ENCODE measurements at places on chromosomes 4 and X.

DNA sequence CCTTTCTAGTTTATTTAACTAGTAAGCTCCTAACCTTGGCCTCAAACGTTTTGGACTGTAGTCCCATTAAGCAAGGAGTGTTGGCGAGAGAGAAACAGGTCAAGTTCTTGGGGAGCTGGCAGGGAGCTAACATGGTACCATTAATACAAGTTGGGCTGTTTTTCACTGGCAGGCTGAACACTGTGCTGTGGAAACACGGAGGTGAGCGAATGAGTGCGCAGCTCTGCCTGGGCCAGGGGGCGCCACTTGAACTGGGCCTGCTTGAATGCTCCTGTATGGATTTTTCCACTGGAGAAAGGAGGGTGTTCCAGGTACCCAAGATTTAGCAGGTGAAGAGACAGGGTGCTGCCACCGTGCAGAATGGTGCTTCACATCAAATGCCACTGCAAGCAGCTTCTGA lies 7.4 kb upstream of the SMS start:
- no peak for DNase-seq

DNA sequence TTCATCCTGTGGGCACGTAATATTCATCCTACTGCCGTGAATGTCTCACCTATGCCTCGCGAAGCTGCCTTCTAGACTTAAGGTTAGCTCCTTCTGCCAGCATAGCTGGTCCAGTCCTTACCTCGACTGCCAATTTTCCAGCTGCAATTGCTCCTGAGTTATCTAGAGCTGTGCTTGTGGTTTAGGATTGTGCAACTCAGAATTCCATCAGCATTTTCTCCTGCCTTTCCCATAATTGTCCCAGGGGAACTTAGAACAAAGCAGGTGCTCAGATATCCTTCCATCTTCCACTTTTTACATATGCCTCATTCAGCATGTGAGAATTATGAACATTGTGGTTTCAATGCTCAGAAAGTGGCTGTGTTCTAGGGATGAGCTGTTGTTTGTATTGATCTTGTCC lies 131.4 kb upstream of the ADGRL3 start:
- DNase-seq: peak; percentile 16

DNA sequence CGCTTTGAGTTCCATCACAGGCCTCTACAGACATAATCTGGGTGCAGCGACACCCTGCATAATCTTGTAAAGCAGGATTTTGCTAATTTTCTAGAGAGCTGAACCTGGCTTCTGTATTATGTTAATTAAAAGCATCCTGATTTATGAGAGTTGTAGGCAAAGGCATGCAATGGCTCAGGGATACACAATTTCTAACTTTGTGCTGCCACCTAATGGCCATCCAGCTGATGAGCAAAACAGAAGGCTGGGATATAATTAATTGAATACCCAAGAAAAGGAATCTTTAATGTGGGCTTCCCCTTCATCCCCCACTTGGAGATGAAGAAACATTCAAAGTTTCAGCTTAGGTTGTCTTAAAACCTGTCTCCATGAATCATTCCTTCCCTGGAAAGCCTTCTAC lies 78.1 kb downstream of the BMP15 start:
- no peak for DNase-seq

- DNase-seq: no peak
Observed at GRCh38 chr4:156784970-156785369, 186.6 kb downstream of the PDGFC start.

GRCh38 chr4:143253166-143253565 lies 68.4 kb downstream of the USP38 start:
- no peak for DNase-seq

GRCh38 chr4:168695288-168695687 lies 198.4 kb downstream of the PALLD start:
- no peak for DNase-seq

DNA sequence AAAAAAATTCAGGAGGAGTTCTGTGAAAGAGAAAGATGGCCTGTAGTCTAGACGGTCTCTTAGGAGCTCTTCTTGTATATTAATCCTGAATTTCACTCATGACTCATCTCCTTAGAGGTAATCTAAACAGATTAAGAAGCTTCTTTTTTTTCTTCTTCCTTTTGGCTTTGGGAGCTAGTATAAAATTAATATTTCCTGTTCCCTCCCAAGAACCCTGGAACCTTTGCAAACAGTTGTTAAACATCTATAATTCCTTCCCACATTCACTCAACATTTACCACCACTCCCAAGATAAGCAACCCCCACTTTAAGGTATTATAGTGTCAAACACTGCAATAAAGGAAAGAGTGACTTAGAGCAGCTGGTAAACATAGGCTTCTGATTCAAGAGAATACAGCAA lies 146.4 kb upstream of the EDNRA start:
- DNase-seq: no peak

DNA sequence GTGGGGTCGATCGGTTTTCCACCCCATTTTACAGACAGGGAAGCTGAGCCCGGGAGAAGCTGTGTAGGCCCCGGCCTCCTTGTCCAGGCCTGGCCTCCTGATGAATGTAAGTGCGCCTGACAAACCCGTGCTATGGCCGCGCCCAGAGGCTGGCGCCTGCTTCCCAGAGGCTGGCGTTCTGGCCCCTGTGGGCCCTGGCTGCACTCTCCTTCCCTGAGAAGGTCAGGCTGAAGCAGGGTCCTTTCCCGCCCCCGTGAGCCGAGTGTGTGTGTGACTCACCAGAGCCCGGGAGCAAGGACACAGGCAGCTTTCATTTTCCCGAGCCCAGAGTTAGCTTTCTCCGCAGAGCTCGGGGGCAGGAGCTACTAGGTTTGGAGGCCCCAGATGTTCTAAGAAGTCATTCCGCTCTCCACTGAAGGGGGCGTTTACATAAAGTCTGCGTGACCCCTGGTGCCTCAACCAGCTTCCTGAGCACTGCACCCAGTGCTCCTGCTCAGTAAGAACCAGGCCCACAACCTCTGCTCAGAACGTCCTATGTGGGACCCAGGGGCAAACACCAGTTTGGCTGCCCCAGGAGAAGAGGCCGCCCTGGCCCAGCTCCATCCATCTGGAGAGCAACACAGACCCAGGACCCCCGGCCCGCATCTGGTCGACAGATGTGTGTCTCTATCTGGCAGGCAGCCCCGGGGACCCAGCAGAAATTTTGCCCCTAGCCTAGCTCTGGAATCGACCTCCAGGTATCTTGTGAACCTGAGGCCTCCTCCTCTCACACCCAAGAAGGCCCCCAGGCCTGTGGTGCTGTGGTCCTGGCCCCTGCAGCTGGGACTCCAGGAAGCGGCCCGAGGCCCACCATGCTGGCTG lies 13.6 kb downstream of the UVSSA start:
- no peak for DNase-seq

GRCh38 chrX:3526731-3527130 lies 180.3 kb upstream of the MXRA5 start:
- no peak for DNase-seq
